Stimulated activated CD8-positive, alpha-beta memory T cell treated with anti-CD3 and anti-CD28 coated beads, Interleukin-4, amount 100 ng/mL, for 1 hour (primary cell): ENCODE measurements at places on chromosomes 7 and 10.
A peak's percentile ranks its signal among the peaks of the same experiment; 100 is the strongest.

DNA sequence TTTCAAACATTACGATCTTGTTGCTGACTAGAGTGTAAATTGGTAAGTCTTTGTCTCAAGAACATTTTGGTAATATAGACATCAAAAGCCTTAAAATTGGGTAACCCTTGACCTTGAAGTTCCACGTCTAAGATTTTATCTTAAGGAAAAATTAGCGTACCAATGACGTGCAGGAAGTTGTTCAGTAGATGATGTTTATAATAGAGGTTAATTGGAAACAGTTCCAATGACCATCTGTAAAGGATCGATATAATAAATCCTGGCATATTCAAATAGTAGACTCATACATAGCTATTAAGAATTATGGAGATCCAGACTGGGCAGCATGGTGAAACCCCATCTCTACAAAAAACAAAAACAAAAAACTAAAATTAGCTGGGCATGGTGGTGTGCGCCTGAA is 20.5 kb downstream of the GRK5 start:
- DNase-seq = no peak

- DNase-seq = no peak
Observed at GRCh38 chr7:136677471-136678365, 190.7 kb upstream of the CHRM2 start.

DNA sequence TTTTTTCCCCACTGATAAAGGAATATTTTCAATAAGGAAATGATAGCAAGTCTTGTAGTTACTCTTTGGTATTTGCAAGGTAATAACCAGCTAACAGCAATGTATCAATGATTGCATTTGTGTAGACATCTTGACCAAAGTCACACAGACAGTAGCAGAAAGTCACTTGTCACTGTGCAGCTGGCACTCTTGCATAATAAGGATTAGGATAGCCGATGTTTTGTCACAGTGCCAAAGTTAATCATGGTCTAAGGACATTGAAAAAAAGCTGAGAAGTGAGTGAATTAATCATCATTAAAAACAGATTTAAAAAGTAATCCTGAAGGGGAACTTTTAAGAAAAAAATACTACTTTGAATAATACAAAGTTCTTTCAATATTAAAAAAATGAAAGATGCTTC is 834.3 kb upstream of the C7orf33 start:
- no peak for DNase-seq

- DNase-seq = no peak
Observed at GRCh38 chr10:62130948-62131347, 137.7 kb downstream of the RTKN2 start.

DNA sequence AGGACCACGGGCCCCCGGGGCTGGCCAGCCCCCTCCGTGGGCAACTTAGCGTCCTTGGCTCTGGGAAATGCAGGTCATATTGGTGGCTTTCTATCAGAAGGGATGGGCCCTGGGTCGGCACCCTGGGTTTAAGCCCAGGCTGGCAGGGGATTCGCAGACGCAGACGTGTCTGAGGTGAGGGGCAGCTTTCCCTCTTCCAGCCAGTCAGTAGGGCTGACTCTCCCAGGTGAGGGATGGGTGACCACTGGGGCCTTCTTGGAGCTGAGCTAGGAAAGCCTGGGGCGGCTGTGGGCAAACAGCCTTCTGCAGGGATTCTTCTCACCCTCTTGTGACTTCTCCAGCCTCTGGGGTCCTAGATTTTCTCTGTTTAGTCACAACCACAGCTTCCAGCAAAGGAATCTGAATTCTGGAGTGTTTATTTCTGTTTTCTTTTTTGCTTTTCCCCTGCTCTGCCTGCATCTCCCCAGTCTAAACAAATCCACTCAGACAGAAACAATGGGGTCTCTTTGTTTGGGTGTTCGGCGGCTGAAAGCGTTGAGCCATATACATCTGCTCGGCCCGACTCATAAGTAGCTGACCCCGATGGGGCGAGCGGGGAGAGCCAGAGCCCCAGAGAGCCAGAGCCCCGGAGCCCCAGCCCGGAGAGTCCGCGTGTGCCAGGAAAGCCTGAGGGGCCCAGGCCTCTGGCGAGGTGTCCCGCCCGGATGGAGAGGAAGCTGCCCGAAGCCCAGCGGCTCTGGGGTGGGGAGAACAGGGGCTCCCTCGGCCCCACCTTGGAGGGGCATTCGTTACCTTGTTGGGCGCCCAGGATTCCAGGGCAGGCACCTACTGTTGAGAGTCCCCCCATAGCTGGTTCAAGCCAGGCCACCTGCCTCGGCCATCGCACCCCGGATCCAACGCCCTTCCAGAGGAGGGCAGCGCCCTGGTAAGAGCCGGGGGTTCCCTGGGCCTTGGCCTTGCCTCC is 2.0 kb downstream of the MNX1 start:
- no peak for DNase-seq

GRCh38 chr10:387909-388660 is 252.8 kb downstream of the ZMYND11 start:
- no peak for DNase-seq

GRCh38 chr10:55820478-55820877 is 540.6 kb downstream of the ZWINT start:
- DNase-seq = no peak

DNA sequence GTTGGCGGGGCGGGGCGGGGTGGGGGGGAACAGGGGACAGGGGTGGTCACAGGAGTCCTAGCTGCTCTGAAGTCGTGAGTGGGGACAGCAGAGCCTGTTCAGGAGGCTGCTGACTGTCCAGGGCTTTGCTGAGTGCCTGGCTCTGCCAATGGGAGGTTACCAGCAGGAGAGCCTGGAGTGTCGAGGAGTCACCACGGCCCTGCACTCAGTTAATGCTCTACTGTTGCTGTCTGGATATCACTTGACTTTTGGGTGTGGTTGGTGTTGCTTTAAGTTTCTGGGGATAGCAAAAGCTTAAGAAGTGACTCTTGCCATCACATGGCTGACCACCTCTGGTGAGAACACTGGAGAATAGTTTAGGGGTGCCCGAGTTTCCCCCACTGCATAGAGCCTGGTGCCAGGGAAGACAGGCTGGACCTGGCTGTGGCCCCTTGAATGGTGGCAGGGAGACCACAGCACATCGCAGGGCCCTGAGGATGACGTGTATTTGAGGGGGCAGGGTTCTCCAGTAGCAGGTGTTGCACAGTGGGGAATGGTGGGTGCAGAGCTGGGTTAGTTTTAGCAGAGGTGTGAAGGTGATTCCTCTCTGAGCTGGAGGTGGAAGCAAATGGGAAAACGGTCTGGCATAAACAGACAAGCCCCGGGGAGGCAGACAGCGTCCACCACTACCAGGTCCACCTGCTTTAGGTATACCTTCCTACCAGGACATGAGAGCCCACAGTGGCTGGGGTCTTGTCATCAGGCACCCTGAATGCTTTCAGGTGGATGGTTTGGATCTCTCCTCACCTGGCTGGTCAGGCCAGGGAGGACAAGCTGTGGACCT is 54.2 kb upstream of the CAMK2B start:
- no peak for DNase-seq

DNA sequence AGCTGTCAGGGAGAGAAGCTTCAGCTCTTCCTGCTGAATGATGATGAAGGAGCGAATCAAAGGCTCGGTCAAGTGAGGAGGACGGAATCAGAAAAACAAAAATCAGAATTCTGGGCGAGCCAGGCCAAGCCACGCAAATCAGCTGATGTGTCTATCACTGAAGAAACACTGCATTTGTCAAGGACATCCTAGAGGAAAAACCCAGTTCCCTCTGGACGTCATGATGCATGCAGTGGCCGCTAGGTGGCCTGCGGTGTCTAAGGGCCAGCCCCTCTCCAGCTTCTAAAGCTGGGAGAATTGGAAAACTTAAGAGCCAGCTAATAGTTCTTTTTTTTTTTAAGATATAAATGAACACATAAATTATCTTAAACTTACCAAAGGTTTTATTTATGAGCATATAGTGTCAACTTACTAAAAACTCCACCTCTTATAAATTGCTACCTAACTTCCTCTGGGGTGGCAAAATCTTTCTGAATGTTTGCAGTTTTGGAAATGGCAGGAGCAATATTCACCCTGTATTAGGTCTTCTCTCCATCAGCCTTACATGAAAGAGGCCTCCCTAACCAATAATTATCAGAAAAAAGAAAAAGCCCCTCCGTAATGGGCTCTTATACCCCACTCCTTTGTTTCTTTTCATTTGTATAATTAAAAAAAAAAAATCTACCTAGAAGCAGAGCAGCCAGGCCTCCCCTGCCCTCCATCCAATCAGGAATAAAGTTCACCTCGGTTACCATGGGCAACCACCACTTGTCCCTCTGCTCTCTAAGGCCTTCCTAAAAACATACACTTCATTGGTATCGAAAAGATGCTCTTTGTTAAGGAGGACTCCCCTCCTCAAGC is 186.8 kb downstream of the USP6NL start:
- no peak for DNase-seq

DNA sequence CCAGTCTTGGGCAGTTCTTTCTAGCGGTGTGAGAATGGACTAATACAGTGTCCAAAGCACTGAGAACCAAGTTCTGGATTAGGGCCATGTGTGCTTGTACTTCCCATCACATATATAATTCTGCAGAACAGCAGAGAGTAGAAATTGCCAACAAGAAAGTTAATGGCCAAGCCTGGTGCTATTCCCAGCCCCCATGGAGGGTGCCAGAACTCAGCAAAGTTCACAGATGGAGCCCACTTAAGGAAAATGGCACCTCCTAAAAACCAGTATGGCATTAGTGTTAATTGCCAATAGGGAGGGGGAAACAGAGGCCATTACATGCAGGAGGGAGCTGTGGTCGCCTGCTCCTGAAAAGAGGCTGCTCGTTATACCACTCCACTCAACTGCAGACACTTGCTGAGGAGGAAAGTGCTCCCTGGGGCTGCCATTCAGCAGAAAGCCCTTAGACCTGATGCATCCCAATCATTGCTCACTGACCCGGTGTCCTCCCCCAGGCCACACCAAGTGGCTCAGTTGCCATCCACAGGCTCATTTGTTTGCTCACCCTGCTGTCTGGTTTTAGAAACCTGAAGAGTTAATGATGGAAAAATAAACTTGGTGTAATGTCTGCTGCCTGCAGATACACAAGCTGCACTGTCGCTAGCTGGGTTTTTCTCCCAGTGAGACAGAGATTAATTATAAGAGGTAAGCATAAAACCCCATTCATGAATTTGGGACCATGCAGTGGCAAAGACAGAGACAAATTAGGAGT is 280.6 kb downstream of the GFRA1 start:
- no peak for DNase-seq

DNA sequence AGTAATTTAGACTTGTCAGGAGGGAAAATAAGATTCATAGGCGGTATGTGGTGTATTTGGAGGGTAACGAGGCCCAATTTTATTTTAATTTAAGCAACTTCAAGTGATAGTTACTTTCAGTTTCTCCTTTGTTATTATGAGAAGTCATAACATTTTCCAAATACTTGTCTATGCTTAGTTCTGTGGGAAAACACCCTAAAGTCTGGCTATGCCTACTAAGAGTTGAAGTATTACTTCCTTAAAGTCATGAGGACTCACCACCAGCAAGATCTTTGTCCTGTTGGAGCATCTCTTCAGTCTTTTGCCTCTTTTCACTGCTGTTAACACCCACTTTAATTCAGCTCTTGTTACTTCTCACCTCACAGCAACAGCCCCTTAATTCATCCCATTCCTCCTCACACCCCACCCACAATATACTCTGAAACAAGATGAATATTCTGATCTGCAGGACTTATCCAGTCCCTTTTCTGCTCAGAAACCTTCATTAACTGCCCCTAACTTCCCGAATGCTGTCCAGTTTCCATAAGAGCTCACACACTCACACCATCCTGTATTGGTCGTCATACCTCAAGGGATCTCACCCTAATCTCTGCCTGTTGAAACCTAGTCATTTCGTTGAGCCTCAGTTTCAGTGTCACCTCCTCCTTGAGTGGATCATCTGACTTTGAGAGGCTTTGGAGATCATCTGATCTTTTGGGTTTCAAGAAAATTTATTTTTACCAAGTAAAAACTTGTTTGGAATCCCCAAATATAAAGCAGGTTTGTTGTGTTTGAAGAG is 61.3 kb downstream of the DNAH11 start:
- DNase-seq = no peak

- no peak for DNase-seq
Observed at GRCh38 chr10:112774798-112775197, 175.2 kb upstream of the TCF7L2 start.

- DNase-seq = no peak
Observed at GRCh38 chr7:24769851-24770250, 12.6 kb upstream of the GSDME start.

GRCh38 chr7:2726316-2727018 is 38.5 kb downstream of the AMZ1 start:
- no peak for DNase-seq

DNA sequence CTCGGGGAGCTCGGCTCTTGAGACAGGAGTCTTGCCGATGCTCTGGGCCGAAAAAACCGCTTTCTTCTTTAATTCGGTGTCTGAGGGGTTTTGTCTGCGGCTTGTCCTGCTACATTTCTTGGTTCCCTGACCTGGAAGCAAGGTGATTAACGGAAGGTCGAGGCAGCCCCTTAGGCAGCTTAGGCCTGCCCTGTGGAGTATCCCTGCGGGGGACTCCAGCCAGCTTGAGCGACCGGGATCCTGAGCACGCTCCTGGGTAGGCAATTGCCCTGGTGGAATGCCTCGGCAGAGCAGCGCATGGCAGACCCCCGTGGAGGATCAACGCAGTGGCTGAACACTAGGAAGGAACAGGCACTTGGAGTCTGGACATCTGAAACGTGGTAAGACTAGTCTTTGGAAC is 30.5 kb upstream of the GHITM start:
- no peak for DNase-seq

DNA sequence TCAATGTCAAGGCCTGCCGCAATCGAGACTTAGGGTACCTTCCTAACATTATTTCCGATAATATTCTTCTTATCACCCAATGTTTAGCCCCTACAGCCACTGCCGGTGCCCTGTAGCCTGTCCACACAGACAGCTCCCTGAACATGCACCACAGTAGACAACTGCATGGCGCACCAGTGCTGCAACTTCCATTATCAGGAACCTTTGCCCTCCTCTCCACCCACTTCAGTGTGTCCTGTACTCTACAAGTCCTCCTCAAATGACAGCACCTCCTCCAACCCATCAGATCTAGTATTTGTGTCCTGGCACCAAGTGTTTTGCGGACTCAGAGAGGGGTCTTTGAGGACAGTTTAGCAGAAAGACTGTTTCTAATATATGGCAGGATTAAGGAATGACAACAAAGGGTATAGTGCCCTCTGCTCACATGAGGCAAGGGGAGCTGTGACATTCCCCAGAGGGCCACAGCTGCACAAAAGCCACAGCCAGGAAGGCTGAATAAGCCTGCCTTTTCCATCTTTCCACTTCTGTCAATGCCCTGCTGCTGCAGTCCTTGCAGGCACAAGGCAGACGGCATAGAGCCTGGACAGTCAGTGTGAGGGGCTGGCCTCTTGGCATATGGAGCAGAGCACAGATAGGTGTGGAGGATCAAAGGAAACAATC is 335.4 kb downstream of the PARD3 start:
- DNase-seq = no peak

- no peak for DNase-seq
Observed at GRCh38 chr10:117419921-117420320, 44.7 kb upstream of the PDZD8 start.

- DNase-seq = peak; percentile 16
Observed at GRCh38 chr7:87599336-87599735, 1.3 kb downstream of the ABCB1 start.

DNA sequence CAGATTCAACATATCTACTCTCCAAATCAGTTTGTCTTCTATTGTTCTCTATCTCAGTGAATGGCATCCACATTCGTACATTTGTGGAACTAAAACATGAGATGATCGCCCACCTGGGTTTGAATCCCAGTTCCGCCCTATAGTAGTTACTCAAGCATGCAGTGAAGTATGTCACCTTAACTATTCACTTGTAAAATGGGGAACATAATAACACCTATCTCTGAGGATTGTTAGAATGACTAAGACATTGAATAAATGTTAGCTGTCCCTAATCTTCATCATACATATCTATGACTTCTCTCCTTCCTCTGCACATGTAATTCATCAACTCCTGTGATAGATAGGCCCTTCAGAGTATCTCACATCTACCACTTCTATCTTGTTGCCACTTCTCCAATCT is 24.7 kb downstream of the UBE2D1 start:
- no peak for DNase-seq
